ENCODE measurements at places on chromosomes 2 and 18. TPM values are rescaled to one million over a fixed set of nuclear protein-coding genes. Genes with fewer than 3 reads are reported as not detected.
A peak's percentile ranks its signal among the peaks of the same experiment; 100 is the strongest.

- peak; percentile 37 for DNase-seq
These were observed 608 bp downstream of the CDH7 start for GRCh38 chr18:65751155-65752085.

- DNase-seq: no peak
These were observed 116.5 kb upstream of the NETO1 start for GRCh38 chr18:72984290-72984689.

DNA sequence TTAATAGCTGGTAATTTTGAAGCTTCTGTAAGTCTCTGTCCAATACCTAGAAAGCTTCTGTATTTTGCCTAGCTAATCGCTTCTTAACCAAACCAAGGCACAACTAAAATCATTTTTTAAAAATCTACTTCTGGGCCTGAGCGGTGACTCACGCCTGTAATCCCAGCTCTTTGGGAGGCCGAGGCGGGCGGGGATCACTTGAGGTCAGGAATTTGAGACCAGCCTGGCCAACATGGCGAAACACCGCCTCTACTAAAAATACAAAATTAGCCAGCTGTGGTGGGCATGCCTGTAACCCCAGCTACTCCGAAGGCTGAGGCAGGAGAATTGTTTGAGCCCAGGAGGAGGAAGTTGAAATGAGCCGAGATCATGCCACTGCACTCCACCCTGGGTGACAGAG, 148.6 kb upstream of the FIGN start:
- DNase-seq: no peak

- DNase-seq: no peak
These were observed 585.1 kb downstream of the ZEB2 start for GRCh38 chr2:143934626-143935481.

GRCh38 chr18:73656691-73657090, 490.9 kb downstream of the FBXO15 start:
- DNase-seq: no peak

DNA sequence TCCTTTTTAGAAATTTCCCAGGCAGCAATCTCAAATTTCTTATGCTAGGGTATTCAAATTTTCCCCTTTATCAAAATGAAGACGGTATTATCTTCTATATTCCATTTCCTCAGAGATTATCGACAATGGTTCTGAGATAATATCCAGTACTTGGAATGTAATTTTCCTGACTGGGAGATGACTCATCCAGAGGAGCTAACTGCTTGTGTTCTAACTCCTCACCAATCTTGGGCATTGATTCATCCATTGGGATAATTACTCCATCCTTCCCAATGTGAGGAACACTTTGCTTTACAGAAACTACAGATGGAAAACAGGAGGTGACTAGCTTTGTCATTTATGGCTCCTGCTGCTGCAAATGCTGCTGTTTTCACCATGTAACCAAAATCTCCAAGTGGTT, 239.4 kb upstream of the LYPD1 start:
- DNase-seq: no peak

DNA sequence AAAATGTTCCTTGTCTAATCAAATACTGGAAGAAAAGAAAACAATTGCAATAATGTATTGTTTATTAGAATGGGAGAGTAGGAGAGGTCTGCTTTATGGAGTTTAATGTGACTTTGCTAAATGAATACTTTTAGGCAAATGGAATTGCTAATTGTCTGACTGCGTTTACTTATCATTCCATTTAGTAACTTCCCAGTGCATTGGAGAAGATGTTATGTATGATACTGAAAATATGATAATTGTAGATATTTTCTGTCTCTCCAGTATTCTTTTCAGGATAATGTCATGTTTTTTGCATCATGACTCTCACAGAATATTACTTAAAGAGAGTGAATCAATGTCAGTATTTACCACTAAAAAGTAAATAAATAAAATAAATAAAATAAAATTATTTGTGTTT, 8.1 kb upstream of the ERBB4 start:
- DNase-seq: no peak

DNA sequence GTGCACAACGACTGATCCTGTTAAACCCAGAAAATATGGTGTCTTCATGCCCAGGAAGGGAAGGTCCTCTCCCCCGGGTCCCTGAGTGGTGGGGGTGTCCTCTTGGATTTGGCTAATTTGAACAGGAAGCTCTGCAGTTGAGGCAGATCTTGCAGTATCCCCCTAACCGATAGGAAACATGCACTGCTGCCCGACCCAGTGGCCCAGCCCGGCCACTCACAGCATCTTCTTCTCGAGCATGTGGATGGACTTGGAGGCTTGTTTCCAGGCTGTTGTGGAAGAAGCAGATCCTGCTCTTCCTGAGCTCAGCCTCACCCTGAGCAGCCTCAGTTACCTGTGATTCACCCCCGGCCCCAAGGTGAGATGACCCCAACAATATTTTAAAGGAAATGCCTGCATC, 46.4 kb upstream of the ASB1 start:
- no peak for DNase-seq

DNA sequence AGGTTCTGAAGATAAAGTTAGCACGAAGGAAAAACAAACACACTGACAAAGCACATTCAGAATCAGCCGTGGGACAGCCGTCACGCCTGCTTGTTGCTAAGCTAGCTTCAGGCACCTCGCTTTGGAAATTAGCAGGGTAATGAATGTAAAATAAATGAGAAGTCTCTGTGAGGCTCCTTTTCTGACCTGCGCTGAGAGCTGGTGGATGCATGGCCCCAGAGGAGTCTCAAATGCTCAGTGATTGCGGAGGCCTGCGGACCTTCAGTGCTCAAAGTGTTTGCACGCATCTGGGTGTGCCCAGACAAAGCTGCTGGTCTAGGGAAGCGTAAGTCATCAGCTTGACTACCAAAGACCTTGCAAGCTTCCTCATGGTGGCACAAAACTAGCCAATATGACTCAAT, 50.6 kb downstream of the CD8B2 start:
- no peak for DNase-seq

DNA sequence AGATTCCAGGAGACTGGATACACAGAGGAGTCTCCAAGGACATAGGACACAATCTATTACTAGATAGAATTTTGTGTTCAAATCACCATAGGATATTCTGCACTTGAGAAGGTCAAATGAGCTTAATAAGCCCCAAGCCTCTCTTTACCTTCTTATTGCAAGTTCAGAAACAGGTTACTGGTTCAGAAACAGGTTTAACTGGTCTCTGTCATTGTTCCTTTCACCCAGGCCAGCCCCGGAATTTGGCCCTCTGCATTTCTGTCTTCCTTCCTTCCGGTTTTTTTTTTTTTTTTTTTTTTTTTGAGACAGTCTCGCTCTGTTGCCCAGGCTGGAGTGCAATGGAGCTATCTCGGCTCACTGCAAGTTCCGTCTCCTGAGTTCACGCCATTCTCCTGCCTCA, 700.2 kb downstream of the EPHA4 start:
- DNase-seq: no peak

DNA sequence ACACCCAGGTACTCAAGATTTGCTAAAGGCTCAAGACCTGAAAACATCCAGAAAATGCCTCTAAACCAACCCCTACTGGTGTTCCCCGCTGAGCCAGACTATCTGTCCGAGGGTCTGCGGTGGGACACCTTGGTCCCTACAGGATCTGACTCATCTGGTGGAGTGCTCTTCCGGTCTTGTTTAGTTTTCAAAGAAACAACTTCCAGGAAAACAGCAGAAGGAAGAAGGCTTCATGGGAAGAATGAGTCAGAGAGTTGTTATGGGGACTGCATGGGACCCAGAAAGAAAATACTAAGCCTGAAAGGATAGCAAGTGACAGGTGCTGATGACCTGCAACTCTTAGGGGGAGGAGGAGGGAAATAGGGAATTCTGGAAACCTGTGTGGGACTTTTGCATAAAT, 41.3 kb downstream of the ZFP36L2 start:
- no peak for DNase-seq

DNA sequence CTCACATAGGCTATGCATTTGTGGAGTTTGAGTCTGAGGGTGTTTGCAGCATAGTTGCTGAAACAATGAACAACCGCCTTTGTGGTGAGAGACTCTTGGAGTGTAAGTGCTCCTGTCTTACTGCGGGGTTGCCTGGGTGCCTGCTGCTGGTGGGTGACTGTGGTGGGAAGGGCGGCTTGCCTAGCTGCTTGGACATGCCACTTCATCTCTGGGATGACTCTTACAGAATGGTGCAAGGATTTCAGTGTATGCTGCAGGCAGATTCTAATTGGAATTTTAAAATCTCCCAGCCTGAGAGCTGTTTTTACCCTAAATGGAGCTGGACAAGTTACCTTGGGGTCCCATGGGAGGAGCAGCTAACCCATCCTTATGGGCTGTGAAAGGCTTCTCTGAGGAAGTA, 50.1 kb downstream of the CYP27C1 start:
- no peak for DNase-seq

GRCh38 chr2:41605311-41605710, 442.5 kb upstream of the PKDCC start:
- DNase-seq: no peak

GRCh38 chr2:41900101-41900577, 147.7 kb upstream of the PKDCC start:
- no peak for DNase-seq

- DNase-seq: peak; percentile 61
These were observed at the start of gene SULT1C4 for GRCh38 chr2:108377815-108378630. TSS of gene SULT1C4 (plus strand) at chr2:108377954. CDS start at chr2:108378338, 384 bp downstream.

DNA sequence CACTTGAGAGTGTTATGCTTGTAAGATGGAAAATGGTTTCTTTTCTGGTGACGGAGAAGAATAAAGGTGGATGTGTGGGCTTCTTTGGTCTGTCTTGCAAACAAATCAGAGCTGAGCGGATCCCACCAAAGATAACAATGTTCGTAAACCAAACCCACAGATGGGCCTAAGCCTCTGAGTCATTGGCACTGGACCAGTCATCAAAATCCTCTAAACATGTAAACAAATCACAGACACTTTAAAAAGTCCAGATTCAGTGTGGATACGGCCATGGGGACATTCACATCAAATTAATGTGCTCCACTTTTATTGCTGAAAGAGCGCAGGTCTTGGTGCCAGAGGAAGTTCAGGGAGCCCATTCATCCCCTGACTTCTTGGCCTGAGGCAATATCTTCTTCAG, 60.5 kb upstream of the TMEM200C start:
- no peak for DNase-seq

- peak; percentile 4 for DNase-seq
These were observed 130.1 kb downstream of the SMAD7 start for GRCh38 chr18:48820483-48821250.

DNA sequence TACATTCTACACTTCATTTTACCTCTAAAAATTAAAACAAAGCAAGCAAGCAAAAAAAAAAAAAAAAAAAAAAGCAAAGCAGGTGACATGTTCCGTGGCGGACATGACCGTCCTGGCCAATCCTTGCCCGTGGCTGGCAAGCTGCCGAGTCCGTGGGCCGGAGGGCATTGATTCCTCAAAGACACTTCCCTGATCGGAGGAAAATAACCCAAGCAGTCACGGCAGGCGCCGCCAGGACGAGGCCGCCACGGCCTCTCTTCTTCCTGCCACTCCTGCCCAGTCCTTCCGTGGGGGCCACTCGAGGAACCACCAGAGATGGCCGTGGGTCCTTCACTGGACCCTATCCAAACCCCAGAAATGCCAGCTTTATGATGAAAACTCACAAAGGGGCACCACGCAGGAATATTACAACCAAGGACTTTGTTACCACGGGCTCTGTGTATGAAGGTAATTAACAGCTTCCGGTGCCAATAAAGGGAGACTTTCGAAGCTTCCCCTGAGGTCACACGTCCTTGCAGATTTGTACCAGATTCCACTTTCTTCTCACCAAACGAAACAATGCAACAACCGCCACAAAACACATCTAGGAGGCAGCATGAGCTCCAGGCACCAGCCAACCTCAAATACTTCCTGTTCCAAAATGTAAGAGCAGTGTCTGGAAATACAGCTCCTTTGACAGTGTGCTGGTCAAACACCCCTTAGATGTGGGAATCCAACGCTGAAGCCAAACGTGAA, 170.3 kb downstream of the HDAC4 start:
- DNase-seq: no peak

- DNase-seq: no peak
These were observed 297.1 kb upstream of the RBMS1 start for GRCh38 chr2:160790738-160791137.

DNA sequence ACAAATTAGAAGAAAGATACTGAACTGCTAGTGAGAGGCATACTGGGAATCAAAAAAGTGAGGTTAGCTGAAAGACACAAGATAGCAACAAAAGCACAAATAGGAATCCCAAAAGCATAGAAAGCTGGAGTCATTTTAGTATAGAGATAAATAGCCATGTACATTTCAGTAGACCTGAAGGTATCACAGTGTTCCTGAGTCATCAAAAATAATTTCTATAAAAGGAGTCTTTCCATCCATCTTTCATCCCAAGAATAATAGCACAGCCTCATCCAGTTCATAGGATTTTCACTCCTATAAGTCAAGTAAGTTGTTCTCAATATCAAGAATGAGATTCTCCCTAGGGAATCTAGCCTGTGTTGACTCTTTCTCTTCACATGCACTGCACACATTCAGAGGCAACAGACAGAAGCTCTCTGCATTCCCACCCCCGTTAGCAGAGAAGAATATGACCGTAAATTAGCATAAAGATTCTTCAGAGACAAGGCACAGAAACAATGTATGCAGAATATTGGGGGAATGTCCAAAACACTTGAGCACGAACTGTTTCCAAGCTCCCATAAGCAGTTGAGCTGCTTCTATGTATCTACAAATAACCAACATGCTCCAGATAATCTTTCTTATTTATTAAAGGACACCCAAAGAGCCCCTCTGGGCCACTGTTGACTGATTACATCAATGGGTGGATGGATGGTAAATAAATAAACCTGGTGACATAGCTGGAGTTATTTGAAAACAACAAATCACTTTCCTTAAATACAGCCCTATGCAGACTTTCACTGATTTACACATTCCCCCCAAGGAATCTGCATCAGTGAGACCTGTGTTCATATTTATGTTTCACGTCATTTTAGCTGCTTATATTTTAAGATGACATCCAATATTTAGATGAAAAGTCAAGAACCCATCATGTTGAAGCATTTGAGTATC, 174.5 kb upstream of the PKDCC start:
- DNase-seq: no peak

GRCh38 chr2:33085646-33086045, 138.9 kb downstream of the LTBP1 start:
- no peak for DNase-seq

Gene ANTXR1
- total RNA-seq: 26.7 TPM

Gene SLC4A5
- total RNA-seq: 8.2 TPM

Gene POTEF
- total RNA-seq: 12.8 TPM

Gene CHRND
- total RNA-seq: 2.2 TPM

Gene GKN1
- total RNA-seq: not detected

Gene UNC80
- 9.0 TPM for total RNA-seq

Gene TCF4
- total RNA-seq: 199 TPM

Gene TRIB2
- 131 TPM for total RNA-seq

Gene ARHGEF33
- 1.1 TPM for total RNA-seq

Gene ASB3
- 25.3 TPM for total RNA-seq

Gene TOGARAM2
- total RNA-seq: not detected

Gene RGPD3
- total RNA-seq: 0.27 TPM
